ENCODE measurements at places on chromosomes 16 and 17. TPM values are rescaled to one million over a fixed set of nuclear protein-coding genes. Genes with fewer than 3 reads are reported as not detected.

DNA sequence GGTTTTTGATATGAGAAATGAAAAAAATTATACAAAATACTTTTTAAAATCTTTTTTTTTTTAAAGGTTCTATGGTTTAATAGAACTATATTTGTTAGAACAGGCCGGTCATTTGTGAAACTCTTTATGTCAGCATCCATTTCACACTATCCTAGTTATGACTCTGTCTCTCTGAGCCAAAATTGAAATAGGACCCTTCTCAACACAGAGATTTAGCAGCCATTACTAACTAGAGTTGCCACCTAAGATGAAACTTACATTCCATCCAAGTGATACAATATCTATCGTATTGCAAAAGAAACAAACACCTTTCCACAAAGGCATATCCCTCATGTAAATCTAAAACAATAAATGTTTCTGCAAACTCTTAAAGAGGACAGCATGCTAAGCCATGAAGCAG, 249.8 kb downstream of the CDH11 start:
- no peaks in the 10 kb centered on the region for H3K4me1 ChIP-seq
- no peak for DNase-seq
- H3K27me3 ChIP-seq, result no peaks in the 10 kb centered on the region
- no peak overlapping the region for H3K4me3 ChIP-seq
- H3K36me3 ChIP-seq, result no peaks in the 10 kb centered on the region
- no peak overlapping the region for H3K27ac ChIP-seq

DYNLRB2 gene
- not detected for total RNA-seq

DNA sequence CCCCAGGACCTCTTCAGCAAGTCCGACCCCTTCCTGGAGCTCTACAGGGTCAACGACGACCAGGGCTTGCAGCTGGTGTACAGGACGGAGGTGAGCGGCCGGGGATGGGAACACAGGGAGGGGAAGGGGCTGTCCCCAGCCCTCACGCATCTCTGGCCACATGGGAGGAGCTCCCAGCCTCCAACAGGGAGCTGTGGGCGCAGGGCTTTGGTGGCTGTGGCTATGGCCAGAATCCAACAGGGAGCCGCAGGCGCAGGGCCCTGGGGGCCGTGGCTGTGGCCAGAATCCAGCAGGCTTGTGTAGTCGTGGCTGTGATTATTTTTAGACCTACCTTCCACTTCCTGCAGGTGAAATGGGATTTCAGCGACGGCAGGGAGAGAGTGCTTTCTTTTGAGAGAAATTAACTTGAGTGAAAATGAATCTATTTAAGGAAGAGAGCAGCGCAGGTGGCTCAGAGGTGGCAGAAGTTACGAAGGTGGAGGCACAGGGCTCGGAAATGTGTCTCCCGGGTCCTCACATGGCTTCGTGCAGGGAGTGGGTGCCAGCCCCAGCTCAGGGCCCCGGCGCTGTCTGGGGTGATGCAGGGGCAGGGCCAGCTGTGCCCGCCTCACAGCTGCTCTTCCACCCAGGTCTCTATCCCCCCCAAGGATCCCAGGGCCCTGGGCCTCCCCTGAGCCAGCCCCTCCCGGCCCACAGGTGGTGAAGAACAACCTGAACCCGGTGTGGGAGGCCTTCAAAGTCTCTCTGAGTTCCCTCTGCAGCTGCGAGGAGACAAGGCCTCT, 9.4 kb downstream of the CPNE7 start:
- H3K27me3 ChIP-seq, result no peaks in the 10 kb centered on the region
- DNase-seq, result no peak
- no peaks in the 10 kb centered on the region for H3K36me3 ChIP-seq
- H3K4me3 ChIP-seq, result no peak overlapping the region
- no peaks in the 10 kb centered on the region for H3K4me1 ChIP-seq
- H3K27ac ChIP-seq, result no peak overlapping the region

DNA sequence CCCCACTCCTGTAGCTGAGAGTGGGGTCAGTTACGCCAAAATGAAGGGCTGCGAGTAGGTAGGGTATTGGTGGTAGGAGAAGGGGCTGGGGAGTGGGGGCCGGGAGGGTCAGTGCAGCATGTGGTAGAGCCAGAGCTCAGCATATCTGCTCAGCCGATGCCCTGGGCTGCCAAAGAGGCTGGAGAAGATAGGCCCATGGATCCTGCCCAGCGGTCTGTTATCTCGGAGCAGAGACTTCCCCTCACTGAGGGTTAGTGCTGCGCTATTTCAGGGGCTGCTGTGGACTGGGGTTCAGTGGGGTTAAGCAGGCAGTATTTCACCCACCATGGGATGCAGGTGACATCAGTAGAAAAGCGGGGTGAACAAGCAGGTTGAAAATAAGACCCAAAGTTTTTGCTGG, 19.7 kb downstream of the RHBDL3 start:
- H3K4me3 ChIP-seq, result no peak overlapping the region
- no peaks in the 10 kb centered on the region for H3K36me3 ChIP-seq
- H3K4me1 ChIP-seq, result no peaks in the 10 kb centered on the region
- H3K27me3 ChIP-seq, result 0 out of 2 replicates have a peak, but pooled peaks cover 2% of the 10 kb centered on the region
- DNase-seq, result no peak

DNA sequence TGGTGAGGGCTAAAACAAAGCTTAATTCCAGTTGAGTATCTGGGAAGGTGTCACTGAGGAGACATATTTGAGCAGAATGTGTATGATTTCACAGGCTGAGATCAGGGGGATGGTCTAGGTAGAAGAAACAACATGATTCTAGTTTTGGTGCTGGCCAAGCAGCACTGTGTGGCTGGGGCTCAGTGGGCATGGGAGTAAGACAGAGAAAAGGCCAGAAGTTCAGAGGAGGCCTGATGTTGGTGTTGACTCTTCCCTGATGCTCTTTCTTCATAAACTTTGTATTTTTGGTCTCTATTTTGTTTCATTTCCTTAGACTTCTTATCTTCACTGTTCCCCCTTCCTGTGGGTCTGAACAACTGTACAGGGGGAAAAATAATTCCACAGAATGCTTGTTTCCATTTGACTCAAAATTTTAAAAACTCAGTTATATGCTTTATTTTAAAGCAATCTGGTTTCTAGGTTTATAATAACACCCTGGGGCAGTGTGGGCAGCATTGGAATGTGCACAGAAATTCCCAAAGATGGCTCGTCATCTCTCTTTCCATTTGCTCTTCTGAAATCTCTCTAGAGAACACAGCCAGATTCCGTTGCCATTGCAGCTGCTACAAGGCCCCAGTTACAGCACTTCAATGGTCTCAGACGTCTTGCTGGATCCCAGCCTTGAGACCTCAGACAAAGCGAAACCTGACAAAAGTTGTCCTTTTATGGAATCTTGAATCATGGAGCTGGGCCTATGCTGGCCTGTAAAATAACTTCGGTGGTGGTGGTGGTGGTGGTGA, 68.3 kb downstream of the SNX11 start:
- H3K4me1 ChIP-seq, result peaks cover 6% of the 10 kb centered on the region
- peaks cover 15% of the 10 kb centered on the region for H3K36me3 ChIP-seq
- no peak overlapping the region for H3K4me3 ChIP-seq

CES3 gene
- total RNA-seq, result 1.9 TPM

All from GM12878 (cell line).